Naive thymus-derived CD4-positive, alpha-beta T cell (primary cell): ENCODE measurements at places on chromosomes 16 and 17. TPM values are rescaled to one million over a fixed set of nuclear protein-coding genes. Genes with fewer than 3 reads are reported as not detected.
A peak's percentile ranks its signal among the peaks of the same experiment; 100 is the strongest.

- no peak overlapping the region for H3K27ac ChIP-seq
- no peak overlapping the region for H3K4me3 ChIP-seq
- no peaks in the 10 kb centered on the region for H3K36me3 ChIP-seq
Observed at GRCh38 chr17:3978421-3979289, 14.4 kb upstream of the ATP2A3 start.

- H3K4me1 ChIP-seq: peaks cover 26% of the 10 kb centered on the region
- H3K36me3 ChIP-seq: peaks cover 6% of the 10 kb centered on the region
- DNase-seq: no peak
- H3K27ac ChIP-seq: no peak overlapping the region
- H3K27me3 ChIP-seq: no peaks in the 10 kb centered on the region
Observed at GRCh38 chr16:18803569-18804462, 2.5 kb upstream of the ARL6IP1 start.

GRCh38 chr16:50491516-50491915 lies 56.7 kb upstream of the NKD1 start:
- no peak overlapping the region for H3K27ac ChIP-seq
- no peaks in the 10 kb centered on the region for H3K4me1 ChIP-seq
- H3K4me3 ChIP-seq: no peak overlapping the region
- H3K27me3 ChIP-seq: no peaks in the 10 kb centered on the region

DNA sequence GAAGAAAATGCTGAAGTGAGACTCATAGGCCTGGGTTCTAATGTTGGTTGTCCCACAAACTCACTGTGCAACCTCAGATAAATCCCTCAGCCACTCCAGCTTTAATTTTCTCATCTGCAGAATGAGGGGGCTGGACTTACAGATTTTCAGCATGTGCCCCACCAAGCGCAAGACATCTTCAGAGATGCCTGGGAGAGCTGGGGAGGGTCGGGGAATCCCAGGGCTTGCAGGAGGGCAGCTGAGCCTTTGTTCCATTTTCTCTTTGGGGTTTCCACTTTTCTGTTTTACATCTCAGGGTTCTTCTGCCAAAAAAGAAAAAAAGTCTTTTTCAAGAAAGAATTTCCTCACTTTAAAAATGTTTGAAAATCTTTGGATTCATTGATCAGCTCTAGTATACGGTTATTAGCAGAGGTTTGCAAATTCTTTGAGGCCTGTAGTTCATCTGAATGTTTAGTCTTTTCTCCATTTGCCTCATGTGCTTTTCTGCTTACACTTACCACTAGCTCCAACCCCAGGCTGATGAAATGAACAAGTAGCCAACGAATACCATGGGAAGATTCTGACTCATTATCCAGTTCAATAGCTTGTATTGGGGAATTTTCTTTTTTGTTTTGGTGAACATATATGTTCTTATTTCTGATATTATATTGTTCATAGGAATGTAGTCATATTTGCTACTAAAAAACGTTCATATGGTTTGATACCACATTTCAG lies 56.4 kb downstream of the CHD9 start:
- H3K27ac ChIP-seq: no peak overlapping the region
- DNase-seq: no peak
- H3K4me1 ChIP-seq: no peaks in the 10 kb centered on the region
- H3K36me3 ChIP-seq: no peaks in the 10 kb centered on the region
- H3K4me3 ChIP-seq: no peak overlapping the region
- H3K27me3 ChIP-seq: no peaks in the 10 kb centered on the region

GRCh38 chr16:88691129-88691813 lies 5.0 kb upstream of the SNAI3 start:
- peak overlapping the region; percentile 58 for H3K27ac ChIP-seq
- DNase-seq: no peak
- peak overlapping the region; percentile 43 for H3K4me3 ChIP-seq

GRCh38 chr16:56057151-56057550 lies 134.1 kb upstream of the GNAO1 start:
- H3K4me3 ChIP-seq: no peak overlapping the region
- H3K36me3 ChIP-seq: no peaks in the 10 kb centered on the region
- H3K27me3 ChIP-seq: no peaks in the 10 kb centered on the region
- H3K4me1 ChIP-seq: no peaks in the 10 kb centered on the region
- no peak overlapping the region for H3K27ac ChIP-seq
- no peak for DNase-seq

- H3K4me3 ChIP-seq: peak overlapping the region; percentile 34
- peak; percentile 22 for DNase-seq
- H3K27ac ChIP-seq: peak overlapping the region; percentile 71
- H3K27me3 ChIP-seq: no peaks in the 10 kb centered on the region
Observed at GRCh38 chr17:39772987-39773934, 35.5 kb downstream of the GRB7 start.

GRCh38 chr17:4810696-4811290 lies 3.8 kb downstream of the PLD2 start:
- no peak overlapping the region for H3K27ac ChIP-seq
- no peak for DNase-seq
- H3K27me3 ChIP-seq: no peaks in the 10 kb centered on the region
- H3K4me1 ChIP-seq: no peaks in the 10 kb centered on the region
- H3K36me3 ChIP-seq: peaks cover 9% of the 10 kb centered on the region

- H3K4me3 ChIP-seq: peak overlapping the region; percentile 77
- DNase-seq: peak; percentile 36
- H3K36me3 ChIP-seq: peaks cover 43% of the 10 kb centered on the region
- H3K27ac ChIP-seq: peak overlapping the region; percentile 92
- H3K4me1 ChIP-seq: peaks cover 27% of the 10 kb centered on the region
- H3K27me3 ChIP-seq: no peaks in the 10 kb centered on the region
Observed at GRCh38 chr17:77451894-77452852, 311.4 kb downstream of the SEC14L1 start.

GRCh38 chr17:44599298-44600175 lies 42.3 kb downstream of the FZD2 start:
- H3K27me3 ChIP-seq: no peaks in the 10 kb centered on the region
- no peak overlapping the region for H3K27ac ChIP-seq
- H3K36me3 ChIP-seq: no peaks in the 10 kb centered on the region

GRCh38 chr17:44777394-44778348 lies 18.9 kb downstream of the ADAM11 start:
- H3K4me1 ChIP-seq: no peaks in the 10 kb centered on the region
- H3K36me3 ChIP-seq: no peaks in the 10 kb centered on the region
- DNase-seq: no peak
- H3K27ac ChIP-seq: no peak overlapping the region
- H3K27me3 ChIP-seq: no peaks in the 10 kb centered on the region
- H3K4me3 ChIP-seq: no peak overlapping the region

- peak; percentile 14 for DNase-seq
- H3K4me1 ChIP-seq: peaks cover 17% of the 10 kb centered on the region
- H3K4me3 ChIP-seq: no peak overlapping the region
- H3K27me3 ChIP-seq: no peaks in the 10 kb centered on the region
Observed at GRCh38 chr16:1723450-1724147, 17.6 kb downstream of the MAPK8IP3 start.

DNA sequence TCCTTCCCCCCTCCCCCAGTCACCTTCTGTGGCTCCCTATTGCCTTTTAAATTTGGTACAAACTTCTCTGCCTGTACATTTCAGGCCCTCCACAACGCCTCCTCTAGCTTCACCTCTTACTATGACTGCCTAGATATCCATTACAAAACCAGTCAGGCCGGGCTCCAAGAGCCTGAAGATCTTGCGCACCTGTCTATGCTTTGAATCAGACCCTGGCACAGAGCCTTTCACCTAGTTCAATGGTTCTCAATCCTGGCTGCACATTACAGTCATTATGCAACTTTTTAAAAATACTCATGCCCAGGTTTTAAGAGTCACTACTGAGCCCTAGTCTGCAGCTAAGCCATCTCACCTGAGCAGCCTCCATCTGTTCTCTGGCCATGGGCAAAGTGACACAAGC lies 1.6 kb upstream of the GAS7 start:
- no peaks in the 10 kb centered on the region for H3K4me1 ChIP-seq
- no peak overlapping the region for H3K27ac ChIP-seq
- H3K36me3 ChIP-seq: no peaks in the 10 kb centered on the region
- no peak overlapping the region for H3K4me3 ChIP-seq
- H3K27me3 ChIP-seq: no peaks in the 10 kb centered on the region

DNA sequence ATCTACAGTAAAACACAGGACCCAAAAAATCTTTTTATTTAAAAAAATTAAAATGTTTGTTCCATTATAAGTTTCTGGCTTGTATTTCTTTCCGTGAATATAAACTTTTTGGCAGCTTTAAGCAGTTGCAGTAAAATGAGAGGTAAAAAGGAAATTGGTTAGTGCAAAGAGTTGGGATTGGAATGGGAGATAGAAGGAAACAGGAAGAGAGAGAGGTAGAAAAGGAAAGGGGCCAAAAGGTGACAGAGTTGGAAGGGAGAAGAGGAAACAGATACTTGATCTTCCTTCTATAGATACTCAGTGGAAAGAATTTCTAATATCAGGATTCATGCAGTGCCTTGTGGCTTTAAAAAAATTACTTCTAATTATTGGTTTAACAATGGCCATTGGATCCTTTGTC lies 63.5 kb downstream of the NQO1 start:
- no peak for DNase-seq
- peaks cover 3% of the 10 kb centered on the region for H3K36me3 ChIP-seq
- H3K27me3 ChIP-seq: no peaks in the 10 kb centered on the region
- H3K4me3 ChIP-seq: no peak overlapping the region
- H3K4me1 ChIP-seq: no peaks in the 10 kb centered on the region
- no peak overlapping the region for H3K27ac ChIP-seq

- H3K27ac ChIP-seq: peak overlapping the region; percentile 48
- H3K36me3 ChIP-seq: peaks cover 19% of the 10 kb centered on the region
- H3K4me3 ChIP-seq: no peak overlapping the region
- peaks cover 44% of the 10 kb centered on the region for H3K4me1 ChIP-seq
- no peaks in the 10 kb centered on the region for H3K27me3 ChIP-seq
- no peak for DNase-seq
Observed at GRCh38 chr16:22353191-22353919, 21.1 kb downstream of the CDR2 start.

- H3K27me3 ChIP-seq: no peaks in the 10 kb centered on the region
- no peaks in the 10 kb centered on the region for H3K36me3 ChIP-seq
- no peak for DNase-seq
- H3K4me1 ChIP-seq: no peaks in the 10 kb centered on the region
- no peak overlapping the region for H3K27ac ChIP-seq
- H3K4me3 ChIP-seq: no peak overlapping the region
Observed at GRCh38 chr16:77905374-77905920, 116.9 kb upstream of the CLEC3A start.

DNA sequence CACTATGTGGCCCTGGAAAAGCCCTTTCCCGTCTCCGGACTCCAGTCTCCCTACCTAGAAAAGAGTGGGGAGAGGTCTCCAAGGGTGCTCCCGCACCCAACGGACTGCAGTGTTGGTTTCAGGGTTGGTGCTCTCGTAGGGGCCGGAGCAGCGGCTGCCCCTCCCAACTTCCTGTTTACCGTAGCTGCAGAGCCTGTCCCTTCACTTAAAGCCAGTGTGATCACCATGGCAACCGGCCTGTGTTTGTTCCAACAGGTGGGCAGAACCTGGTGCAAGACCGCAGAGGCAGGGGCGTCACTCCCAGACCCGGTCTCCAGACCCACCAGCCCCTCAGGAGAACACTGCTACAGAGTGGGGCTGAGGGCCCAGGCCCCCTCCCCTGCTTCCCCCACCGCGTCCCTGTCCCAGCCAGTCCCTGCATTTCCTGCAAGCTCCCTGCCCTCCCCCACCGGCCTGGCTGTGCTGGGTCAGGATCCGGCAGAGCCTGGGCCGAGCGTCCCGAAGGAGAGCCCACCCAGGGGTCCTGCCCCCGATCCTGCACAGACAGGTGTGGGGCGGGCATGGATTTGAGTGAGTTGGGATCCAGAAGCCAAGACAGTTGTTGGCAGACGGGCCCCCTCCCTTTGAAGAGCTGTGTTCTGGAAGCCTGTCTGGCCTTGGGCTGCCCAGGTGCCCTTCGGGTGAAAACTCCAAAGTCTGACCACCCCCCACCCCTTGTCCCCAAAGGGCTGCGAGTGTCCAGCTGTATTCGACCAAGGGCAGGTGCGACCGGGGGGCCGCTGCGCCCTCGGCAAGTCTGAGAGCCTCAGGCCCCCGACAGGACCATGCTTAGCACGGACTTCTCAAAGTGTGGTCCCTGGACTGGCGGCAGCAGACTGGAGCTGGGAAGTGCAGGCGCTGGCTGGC lies 1.5 kb upstream of the BAIAP3 start:
- H3K36me3 ChIP-seq: no peaks in the 10 kb centered on the region
- H3K4me3 ChIP-seq: peak overlapping the region; percentile 8
- no peak for DNase-seq
- H3K27ac ChIP-seq: no peak overlapping the region
- H3K4me1 ChIP-seq: peaks cover 27% of the 10 kb centered on the region

- H3K4me3 ChIP-seq: peak overlapping the region; percentile 75
- no peaks in the 10 kb centered on the region for H3K4me1 ChIP-seq
- peak overlapping the region; percentile 61 for H3K27ac ChIP-seq
- H3K36me3 ChIP-seq: no peaks in the 10 kb centered on the region
- DNase-seq: no peak
Observed at GRCh38 chr17:31007695-31008373, 37.0 kb downstream of the RNF135 start.

- peak overlapping the region; percentile 97 for H3K4me3 ChIP-seq
- peaks cover 26% of the 10 kb centered on the region for H3K36me3 ChIP-seq
- H3K27ac ChIP-seq: peak overlapping the region; percentile 87
Observed at GRCh38 chr16:89561142-89561883, 831 bp downstream of the RPL13 start.

DNA sequence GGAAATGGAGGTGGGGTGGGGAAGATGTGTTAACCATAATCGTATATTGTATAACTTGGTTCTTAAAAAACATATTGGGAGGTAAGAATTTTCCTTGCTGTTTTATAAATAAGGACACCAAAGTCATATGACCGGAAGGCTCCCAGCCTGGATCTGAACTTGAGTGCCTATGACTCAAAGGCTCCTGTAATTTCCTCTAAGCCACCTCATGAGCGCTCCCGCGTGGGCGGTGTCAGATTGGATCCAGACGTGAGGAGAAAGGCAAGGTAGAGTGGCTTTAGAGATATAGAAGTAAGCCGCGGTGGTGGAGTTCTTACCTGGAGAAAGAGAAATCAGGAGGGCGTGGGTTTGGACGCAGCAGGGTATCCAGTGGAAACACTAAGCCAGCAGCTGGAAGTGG lies 196.2 kb upstream of the NLRP1 start:
- no peak overlapping the region for H3K4me3 ChIP-seq
- H3K27ac ChIP-seq: no peak overlapping the region
- H3K27me3 ChIP-seq: no peaks in the 10 kb centered on the region
- no peak for DNase-seq
- no peaks in the 10 kb centered on the region for H3K36me3 ChIP-seq

GRCh38 chr16:11669380-11670146 lies 1.3 kb downstream of the SNN start:
- peak overlapping the region; percentile 77 for H3K4me3 ChIP-seq
- DNase-seq: no peak
- H3K4me1 ChIP-seq: peaks cover 36% of the 10 kb centered on the region
- no peaks in the 10 kb centered on the region for H3K27me3 ChIP-seq
- H3K27ac ChIP-seq: peak overlapping the region; percentile 65
- H3K36me3 ChIP-seq: no peaks in the 10 kb centered on the region

The MYL11 gene
- not detected for polyA plus RNA-seq

The ARHGDIG gene
- not detected for polyA plus RNA-seq

The CD300E gene
- polyA plus RNA-seq: not detected

The EPOP gene
- not detected for polyA plus RNA-seq

The FLII gene
- polyA plus RNA-seq: 93.1 TPM

The CD68 gene
- polyA plus RNA-seq: 0.21 TPM

The ZNF629 gene
- polyA plus RNA-seq: 0.66 TPM

The CHST4 gene
- polyA plus RNA-seq: not detected

The SNAI3 gene
- polyA plus RNA-seq: 6.5 TPM

The CCT6B gene
- 1.3 TPM for polyA plus RNA-seq

The DYNLRB2 gene
- polyA plus RNA-seq: not detected

The LGALS9B gene
- polyA plus RNA-seq: not detected
